ENCODE measurements at places on chromosomes 6 and 20. TPM values are rescaled to one million over a fixed set of nuclear protein-coding genes. Genes with fewer than 3 reads are reported as not detected.

- no peaks in the 10 kb centered on the region for H3K36me3 ChIP-seq
- no peak overlapping the region for H3K4me3 ChIP-seq
- no peaks in the 10 kb centered on the region for H3K4me1 ChIP-seq
These were observed 26.3 kb upstream of the TFB1M start for GRCh38 chr6:155340464-155341129.

- H3K36me3 ChIP-seq: no peaks in the 10 kb centered on the region
- DNase-seq: no peak
- H3K27ac ChIP-seq: no peak overlapping the region
- no peak overlapping the region for H3K4me3 ChIP-seq
These were observed 5.2 kb upstream of the FOXO3 start for GRCh38 chr6:108555399-108556052.

DNA sequence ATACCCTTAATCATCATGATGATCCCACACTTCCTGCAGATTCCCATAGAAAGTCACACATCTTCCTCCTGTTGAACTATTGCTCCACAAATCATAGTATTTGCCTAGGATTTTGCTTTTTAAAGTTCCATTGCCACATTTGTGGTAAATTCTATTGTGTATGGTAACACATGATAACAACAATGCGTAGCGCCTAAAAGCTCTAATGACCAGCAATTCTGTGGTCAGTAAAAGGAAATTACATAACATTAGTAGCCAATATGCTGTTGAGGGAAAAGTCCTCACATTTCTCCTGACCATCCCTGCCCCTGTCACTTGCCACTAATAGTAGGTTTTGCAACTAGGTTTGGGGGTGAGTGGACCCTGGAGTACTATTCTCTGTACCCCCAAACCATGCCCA lies 31.8 kb upstream of the PDE7B start:
- no peak overlapping the region for H3K4me3 ChIP-seq
- no peak for DNase-seq
- H3K36me3 ChIP-seq: no peaks in the 10 kb centered on the region
- H3K4me1 ChIP-seq: no peaks in the 10 kb centered on the region
- H3K27me3 ChIP-seq: no peaks in the 10 kb centered on the region

GRCh38 chr6:133553652-133554051 lies 312.5 kb downstream of the EYA4 start:
- H3K36me3 ChIP-seq: no peaks in the 10 kb centered on the region
- no peak overlapping the region for H3K4me3 ChIP-seq
- H3K27me3 ChIP-seq: peaks cover 5% of the 10 kb centered on the region
- no peak overlapping the region for H3K27ac ChIP-seq

- H3K27me3 ChIP-seq: no peaks in the 10 kb centered on the region
- no peak for DNase-seq
These were observed 1.6 kb upstream of the CD93 start for GRCh38 chr20:23087587-23088251.

DNA sequence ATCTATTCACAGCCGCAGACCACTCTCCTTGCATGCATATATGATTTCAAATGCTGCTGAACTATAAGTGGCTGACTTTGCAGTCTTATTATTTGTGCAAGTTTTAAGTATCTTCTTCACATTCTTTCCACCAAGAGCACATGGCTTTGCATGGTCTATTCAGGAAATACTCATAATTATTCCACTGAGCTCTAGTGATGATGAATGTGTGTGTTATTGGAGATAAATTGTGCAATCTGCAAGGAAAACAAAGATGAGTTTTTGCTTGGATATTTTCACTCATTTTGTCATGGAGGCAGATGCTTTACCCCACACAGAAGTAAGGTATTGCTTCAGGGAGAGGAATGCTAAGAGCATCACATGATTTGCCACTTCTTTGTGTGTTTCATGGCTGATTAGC lies 764.6 kb downstream of the TBC1D32 start:
- no peaks in the 10 kb centered on the region for H3K4me1 ChIP-seq
- H3K27me3 ChIP-seq: no peaks in the 10 kb centered on the region
- DNase-seq: no peak
- no peak overlapping the region for H3K4me3 ChIP-seq

DNA sequence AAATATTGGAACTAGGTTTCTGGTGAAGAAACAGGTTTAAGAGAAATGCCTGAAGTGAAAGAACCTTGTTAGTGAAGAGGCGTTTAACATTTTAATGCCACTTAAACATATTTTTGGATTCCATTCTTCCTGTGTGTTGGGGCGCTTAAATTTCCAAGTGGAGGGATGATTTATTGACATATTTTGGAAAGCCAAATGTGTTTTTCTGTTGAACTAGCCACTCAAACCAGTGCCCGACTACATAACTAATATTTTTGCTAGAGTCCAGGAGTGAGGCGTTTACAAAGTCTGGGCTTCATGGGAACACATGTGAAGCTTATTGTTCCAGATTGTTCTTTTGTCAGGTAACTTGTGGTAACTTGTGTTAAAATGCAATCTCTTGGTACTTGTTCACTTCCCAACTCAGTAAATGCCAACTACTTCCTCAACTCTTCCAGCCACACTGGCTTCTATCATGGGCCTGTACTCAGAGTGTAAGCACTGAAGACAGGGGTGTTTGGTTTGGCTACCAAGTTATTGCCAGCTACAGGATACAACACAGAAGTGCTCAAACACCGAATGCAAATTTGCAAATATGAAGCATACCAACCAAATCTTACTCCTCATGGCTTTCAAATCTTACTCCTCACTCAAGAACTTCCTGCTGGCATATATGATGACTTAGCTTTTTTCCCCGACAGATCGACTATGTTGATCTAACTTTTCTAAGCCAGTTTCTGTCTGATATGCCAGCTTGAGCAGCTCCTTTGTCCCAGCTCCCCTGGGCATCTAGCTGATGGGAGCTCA lies 2.0 kb upstream of the ZNFX1 start:
- peaks cover 17% of the 10 kb centered on the region for H3K4me1 ChIP-seq
- H3K36me3 ChIP-seq: peaks cover 60% of the 10 kb centered on the region
- H3K4me3 ChIP-seq: peak overlapping the region; percentile 24
- no peak for DNase-seq
- no peaks in the 10 kb centered on the region for H3K27me3 ChIP-seq
- H3K27ac ChIP-seq: no peak overlapping the region

GRCh38 chr6:37477656-37478435 lies 21.8 kb downstream of the CCDC167 start:
- no peak overlapping the region for H3K4me3 ChIP-seq
- H3K27ac ChIP-seq: no peak overlapping the region

GRCh38 chr20:47857569-47858464 lies 72.5 kb upstream of the SULF2 start:
- H3K27me3 ChIP-seq: no peaks in the 10 kb centered on the region
- H3K4me1 ChIP-seq: no peaks in the 10 kb centered on the region
- no peak for DNase-seq
- H3K27ac ChIP-seq: no peak overlapping the region

DNA sequence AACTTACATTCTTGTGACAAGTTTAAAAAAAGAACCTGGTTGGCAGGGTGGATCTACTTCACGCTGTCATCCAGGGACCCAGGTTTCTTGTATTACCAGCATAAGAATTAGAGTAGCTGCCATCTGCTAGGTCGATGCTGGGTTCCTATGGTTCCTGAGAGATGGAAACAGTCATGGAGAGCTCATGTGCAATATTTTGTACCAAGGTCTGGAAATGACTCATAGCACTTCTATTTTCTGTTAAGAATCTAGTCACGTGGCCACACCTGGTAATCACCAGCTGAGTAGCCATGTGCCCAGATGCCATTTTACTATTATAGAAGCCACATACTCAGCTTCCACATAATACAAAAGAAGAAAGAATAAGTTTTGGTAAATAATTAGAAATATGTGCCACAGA lies 171.3 kb downstream of the CD83 start:
- H3K36me3 ChIP-seq: no peaks in the 10 kb centered on the region
- H3K27me3 ChIP-seq: no peaks in the 10 kb centered on the region
- no peak overlapping the region for H3K4me3 ChIP-seq
- H3K27ac ChIP-seq: no peak overlapping the region
- DNase-seq: no peak

GRCh38 chr20:11218173-11218680 lies 544.4 kb upstream of the JAG1 start:
- DNase-seq: no peak
- H3K4me3 ChIP-seq: no peak overlapping the region
- H3K4me1 ChIP-seq: peaks cover 23% of the 10 kb centered on the region
- no peak overlapping the region for H3K27ac ChIP-seq
- H3K36me3 ChIP-seq: no peaks in the 10 kb centered on the region

GRCh38 chr6:51675020-51675921 lies 412.1 kb downstream of the PKHD1 start:
- no peak overlapping the region for H3K4me3 ChIP-seq
- no peak overlapping the region for H3K27ac ChIP-seq
- H3K4me1 ChIP-seq: peaks cover 6% of the 10 kb centered on the region
- DNase-seq: no peak

DNA sequence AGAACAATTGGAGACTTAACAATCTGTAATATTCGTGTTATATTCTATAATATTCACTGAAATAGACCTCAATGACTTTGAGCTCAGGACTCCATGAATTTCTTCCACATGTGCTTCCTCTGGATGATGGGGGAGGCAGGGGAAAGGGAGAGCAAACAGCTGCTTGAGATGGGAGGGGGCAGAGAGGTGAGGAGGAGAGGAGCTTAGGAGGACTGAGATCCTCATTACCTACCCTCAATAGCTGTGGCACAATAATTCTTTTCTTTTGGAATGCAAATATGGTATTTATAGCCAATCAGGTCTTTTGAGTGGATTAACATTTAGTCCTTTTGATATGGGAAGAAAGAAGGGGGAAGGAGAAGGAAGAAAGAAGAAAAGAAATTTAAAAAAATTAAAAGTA lies 64.1 kb upstream of the ZNF217 start:
- H3K4me3 ChIP-seq: no peak overlapping the region
- H3K4me1 ChIP-seq: peaks cover 55% of the 10 kb centered on the region
- H3K36me3 ChIP-seq: no peaks in the 10 kb centered on the region
- no peaks in the 10 kb centered on the region for H3K27me3 ChIP-seq

DNA sequence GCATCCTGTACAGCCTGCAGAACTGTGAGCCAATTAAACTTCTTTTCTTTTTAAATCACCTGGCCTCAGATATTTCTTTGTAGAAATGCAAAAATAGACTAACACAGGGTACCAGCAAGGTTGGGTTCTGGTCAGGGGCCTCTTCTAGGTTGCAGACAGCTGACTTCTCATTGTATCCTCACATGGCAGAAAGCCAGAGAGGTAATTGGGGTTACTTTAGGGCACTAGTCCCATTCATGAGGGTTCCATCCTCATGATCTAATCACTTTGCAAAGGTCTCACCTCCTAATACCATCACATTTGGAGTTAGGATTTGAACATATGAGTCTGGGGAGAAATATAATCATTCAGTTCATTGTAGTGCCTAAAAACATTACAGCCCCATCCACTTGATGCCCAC lies 101.5 kb downstream of the LCA5 start:
- H3K27me3 ChIP-seq: no peaks in the 10 kb centered on the region
- no peak for DNase-seq
- H3K4me3 ChIP-seq: no peak overlapping the region
- no peak overlapping the region for H3K27ac ChIP-seq
- H3K36me3 ChIP-seq: no peaks in the 10 kb centered on the region

DNA sequence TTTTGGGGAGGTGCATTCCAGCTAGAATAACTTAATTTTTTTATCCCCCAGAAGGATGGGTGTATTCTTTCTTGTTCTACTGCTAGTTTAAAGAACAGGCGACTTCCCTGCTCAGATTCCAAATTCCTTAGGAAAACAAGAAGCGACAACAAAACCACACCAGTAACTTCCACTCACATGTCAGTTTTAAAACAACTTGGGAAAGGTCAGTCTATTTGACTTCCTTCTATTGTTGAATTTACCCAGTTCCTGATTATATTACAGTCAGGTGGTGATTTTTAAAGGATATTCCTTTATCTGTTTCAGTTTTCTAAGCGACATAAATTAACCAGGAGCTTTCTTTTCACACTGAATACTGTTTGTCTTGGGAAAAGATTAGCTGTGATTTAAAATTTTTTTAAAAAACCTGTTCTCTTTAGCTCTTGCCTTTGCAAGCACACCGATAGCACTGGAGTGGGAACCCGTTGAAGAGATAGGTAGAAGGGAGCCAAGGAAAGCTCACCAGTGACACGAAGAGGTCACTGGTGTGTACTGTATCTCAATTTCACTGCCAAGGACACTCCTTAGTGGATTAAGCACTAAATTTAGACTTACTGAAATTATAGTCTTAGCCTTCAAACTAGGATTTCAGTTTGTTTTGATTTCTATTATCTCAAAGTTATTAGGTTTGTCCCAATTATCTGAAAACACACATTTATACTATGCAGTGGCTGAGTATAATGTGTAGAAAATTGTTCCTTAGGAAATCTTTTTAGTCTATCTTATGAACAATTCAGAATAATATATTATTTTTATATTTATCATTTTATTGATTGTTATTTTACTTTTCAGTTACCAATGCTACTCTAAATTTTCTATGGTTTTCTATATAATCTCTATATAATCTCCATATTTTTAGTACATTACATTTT lies 22.3 kb downstream of the MARCKS start:
- H3K4me1 ChIP-seq: peaks cover 3% of the 10 kb centered on the region
- H3K27ac ChIP-seq: no peak overlapping the region
- DNase-seq: peak; percentile 89

- H3K4me3 ChIP-seq: no peak overlapping the region
- DNase-seq: no peak
- H3K36me3 ChIP-seq: no peaks in the 10 kb centered on the region
- peaks cover 48% of the 10 kb centered on the region for H3K4me1 ChIP-seq
- no peaks in the 10 kb centered on the region for H3K27me3 ChIP-seq
These were observed 9.6 kb downstream of the IGF2R start for GRCh38 chr6:159978291-159979135.

- no peaks in the 10 kb centered on the region for H3K36me3 ChIP-seq
- no peak overlapping the region for H3K4me3 ChIP-seq
- H3K27me3 ChIP-seq: no peaks in the 10 kb centered on the region
- no peak overlapping the region for H3K27ac ChIP-seq
These were observed 263.9 kb downstream of the ZNF217 start for GRCh38 chr20:53329781-53330180.

GRCh38 chr6:89145956-89146717 lies at the start of gene PM20D2:
Gene PM20D2 (plus strand): TSS chr6:89146055. CDS start chr6:89146145, 90 bp downstream.
- peak; percentile 76 for DNase-seq
- H3K27me3 ChIP-seq: no peaks in the 10 kb centered on the region
- peak within 1 kb of the TSS; percentile 91 for H3K27ac ChIP-seq
- no peaks in the 10 kb centered on the region for H3K36me3 ChIP-seq

Gene NOX3
- total RNA-seq: not detected

Gene NEDD9
- total RNA-seq: 158 TPM

Gene OOEP
- total RNA-seq: not detected

Gene FHL5
- total RNA-seq: 15.0 TPM

Gene HLA-DRB1
- 87.1 TPM for total RNA-seq

Gene WFDC10B
- total RNA-seq: not detected

Gene BANF2
- total RNA-seq: not detected

Gene SLC25A27
- total RNA-seq: 6.6 TPM

Gene PHACTR3
- total RNA-seq: 12.0 TPM

Gene OTOR
- total RNA-seq: not detected

Gene DAAM2
- 30.3 TPM for total RNA-seq

Gene POU3F2
- total RNA-seq: not detected

Gene OR2B6
- total RNA-seq: not detected

Gene GJA10
- not detected for total RNA-seq

Gene CD24
- total RNA-seq: 155 TPM

Gene EMILIN3
- 1.7 TPM for total RNA-seq
